Keratinocyte (primary cell): ENCODE measurements at places on chromosomes 1 and 21.

DNA sequence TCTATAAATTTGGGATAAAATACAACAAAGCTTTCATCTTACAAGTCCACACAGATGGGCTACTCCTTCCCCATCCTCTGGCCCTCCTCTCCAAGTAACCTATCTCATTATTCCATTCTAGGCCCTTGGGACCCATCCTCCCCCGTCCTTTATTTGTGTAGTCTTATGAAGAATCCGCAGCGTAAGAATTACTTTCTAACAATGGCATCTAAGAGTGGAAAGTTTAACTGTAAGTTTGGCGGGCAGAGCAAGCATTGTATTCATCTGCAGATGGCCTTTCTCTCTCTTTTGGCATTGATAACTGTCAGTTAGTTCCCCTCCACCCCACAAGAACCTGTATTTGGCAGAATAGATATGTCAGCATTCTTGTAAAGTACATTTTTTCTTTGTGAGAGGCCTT lies 91.9 kb upstream of the TSPAN2 start:
- DNase-seq = no peak

DNA sequence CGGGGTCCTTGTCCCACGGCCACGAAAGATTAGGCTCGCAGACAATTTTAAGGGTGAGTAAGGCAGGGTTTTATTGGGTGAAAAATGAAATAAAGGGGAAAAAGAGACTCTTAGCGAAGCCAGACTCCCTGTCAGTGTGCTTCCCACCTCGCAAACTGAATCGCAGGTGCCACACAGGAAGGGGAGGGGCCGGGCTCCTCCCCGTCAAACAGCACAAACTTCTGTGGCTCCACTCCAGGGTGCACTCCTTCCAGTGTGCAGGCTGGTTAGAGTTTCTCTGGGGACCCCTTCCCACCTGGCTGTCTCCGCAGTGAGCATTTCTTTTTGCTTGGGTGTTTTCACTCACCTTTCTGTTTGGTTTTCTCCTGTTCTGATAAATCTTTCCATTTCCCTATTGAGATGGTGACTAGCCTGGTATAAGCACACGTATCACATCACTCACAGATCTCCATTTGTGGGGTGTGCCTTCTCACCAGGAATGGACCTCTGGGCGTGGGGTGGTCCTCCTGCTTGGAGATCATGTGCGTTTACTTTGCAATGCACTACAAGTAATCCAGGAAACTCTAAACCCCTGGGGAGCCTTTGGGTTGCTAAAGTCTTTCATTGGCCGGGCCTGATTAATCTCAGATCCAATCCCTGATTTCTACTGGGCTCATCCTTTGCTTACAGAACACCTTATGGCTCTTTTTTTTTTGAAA lies 37.6 kb upstream of the GALNT2 start:
- DNase-seq = no peak

GRCh38 chr1:209600541-209600940 lies 17.0 kb downstream of the CAMK1G start:
- DNase-seq = no peak

DNA sequence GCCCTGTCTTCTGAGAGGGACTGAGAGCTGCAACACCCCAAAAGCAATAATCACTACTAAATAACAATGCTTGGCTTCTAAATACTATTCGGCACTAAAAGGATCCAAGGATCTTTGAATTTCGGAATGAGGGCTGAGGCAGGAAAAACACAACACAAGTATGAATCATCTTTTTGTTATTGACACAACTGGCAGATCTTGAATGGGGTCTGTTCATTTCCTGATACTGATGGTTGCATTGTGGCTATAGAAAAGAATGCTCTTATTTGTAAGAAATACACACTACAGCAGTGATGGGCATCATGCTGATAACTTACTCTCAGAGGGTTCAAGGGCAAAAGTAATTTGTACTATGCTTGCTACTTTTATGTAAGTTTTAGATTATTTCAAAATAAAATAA lies 149.2 kb upstream of the PLD5 start:
- DNase-seq = no peak

GRCh38 chr1:98253145-98253544 lies 332.3 kb upstream of the DPYD start:
- no peak for DNase-seq

DNA sequence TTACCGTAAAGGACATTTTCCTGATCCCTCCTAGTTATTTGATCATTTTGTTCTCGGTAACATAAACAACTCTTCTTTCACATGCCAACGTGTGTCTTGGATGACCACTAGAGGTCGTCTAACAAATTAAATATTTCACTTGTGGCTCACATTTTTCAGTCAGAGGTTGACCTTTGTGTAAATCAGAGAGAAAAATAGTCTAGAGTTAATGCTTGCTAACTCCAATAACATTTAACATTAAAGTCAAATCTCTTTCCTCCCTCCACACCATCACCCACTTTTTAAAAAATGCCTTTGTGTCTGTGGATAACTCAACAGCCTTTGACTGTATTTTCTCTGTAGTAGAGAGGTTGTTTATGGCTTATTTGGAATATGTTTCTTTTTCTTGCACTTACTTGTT lies 220.5 kb upstream of the B3GALT2 start:
- DNase-seq = no peak

DNA sequence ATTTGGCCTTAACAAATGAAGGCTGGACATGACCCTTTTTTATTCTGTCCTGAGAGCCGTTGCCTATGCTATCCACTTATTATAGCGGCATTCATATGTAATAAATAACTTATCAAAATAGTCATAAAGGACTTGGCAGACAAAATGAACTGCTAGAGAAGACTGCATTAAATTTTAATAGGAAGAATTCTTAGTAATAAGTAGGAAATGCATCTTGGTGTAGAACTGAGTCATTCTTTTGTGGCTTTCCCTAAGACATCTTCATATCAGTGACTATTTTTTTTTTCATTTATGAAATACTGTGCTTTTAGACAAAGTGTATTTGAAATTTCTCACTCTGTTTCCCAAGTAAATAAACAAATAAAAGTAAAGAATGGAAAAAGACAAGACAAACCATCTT lies 45.6 kb downstream of the PBX1 start:
- no peak for DNase-seq

DNA sequence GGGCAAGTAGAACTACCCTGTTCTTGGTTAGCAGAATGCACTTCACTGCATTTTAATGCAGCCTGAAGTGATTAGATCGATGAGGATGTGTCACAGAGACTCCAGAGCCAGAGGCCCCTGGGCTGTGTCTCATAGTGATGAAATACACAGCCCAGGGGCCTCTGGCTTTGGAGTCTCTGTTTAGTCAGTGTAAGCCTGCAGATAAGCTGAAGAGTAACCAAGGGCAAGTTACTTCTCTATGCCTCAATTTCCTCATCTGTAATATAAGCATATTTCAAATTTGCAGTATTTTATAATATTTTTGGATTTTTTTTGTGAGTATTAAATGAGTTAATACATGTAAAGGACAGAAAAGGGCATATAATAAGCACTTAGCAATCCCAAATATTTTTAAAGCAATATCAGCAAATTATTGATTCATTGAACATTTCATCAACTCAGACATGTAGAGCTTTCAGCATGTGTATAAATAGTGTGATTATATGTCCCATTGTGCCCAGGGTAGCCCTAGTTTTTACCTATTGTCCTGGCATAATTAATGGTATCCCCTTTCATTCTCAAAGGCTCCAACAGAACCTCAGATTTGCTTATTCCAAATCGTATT lies 23.6 kb upstream of the APOBEC4 start:
- DNase-seq = no peak
